ENCODE measurements at places on chromosomes 2 and 18.

DNA sequence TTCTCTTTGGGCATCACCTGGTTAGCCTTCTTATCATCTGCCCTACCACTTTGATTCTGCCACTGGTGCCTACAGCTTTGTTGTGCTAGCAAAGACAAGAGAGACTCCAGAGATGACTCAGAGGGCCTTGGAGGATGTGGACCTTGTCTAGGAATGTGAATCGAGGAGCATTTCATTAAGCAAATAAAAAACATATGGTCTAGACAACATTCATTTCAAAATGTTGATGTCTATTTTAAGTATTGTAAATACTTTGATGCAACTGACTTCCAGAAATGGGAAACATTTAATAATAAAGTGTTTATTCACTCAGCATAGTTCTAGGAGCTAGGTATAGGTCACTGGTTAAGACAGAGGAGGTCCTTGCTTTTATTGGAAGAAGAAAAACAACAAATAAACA, 195.5 kb downstream of the CDCA7 start:
- DNase-seq, result no peak

DNA sequence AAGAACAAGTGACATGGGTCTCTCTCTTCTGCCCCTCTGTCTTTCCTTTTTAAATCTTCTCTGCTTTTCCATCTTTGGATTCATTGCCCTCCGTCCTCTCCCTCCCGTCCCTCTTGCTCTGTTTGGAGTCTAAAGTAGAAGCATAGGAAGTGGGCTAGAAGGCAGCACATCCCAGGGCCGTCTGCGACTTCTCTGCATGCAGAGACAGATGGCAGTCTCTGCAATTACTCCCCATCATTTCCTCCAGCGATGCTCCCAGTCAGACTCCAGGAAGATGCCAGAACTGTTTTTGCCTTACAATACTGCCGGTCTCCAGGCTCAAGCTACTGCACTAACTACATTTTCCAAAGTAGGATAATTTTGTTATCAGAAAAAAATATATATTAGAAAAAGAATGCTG, 35.2 kb upstream of the LPIN2 start:
- DNase-seq, result no peak

DNA sequence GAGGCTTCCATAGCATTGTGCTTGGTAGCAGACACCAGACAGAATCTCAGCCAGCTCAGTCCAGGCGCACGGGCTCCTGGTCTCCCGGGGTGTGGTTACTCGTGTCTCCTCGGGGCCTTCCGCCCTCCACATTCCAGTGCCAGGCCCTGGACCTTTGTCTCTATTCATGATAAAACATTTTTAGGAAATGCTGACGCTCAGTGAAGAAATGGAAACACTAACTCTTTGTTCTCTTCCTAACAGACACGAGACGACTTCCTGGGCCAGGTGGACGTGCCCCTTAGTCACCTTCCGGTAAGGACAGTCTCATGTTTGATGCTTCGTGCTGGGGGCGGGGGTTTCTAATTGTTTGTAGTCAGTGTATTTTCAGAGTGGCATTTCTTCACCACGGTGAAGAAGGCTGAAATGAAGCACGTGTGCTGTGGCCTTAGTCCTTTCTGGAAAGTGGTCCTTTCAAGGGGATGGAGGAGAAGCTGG, 271.8 kb downstream of the NEDD4L start:
- DNase-seq, result no peak

GRCh38 chr2:161170958-161171932, 11.0 kb downstream of the TANK start:
- DNase-seq, result no peak

DNA sequence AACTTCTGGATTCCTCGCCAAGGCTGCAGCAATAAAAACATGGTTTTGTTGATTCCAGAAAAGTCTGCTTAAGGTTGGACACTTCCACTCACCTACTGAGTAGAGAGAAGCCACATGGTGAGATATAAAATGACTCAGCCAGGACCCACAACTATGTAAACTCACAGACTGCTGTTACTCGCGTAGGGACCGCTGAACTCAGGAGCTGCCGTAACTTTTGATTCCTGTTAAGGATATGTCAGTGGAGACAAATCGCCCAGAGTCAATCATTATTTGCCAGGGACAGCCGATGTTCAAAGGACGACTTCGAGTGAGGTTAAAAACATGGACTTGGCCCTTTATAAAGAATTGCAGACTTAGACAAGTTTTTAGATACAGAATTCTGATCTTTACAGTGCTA, 25.6 kb downstream of the CYB5A start:
- DNase-seq, result no peak

DNA sequence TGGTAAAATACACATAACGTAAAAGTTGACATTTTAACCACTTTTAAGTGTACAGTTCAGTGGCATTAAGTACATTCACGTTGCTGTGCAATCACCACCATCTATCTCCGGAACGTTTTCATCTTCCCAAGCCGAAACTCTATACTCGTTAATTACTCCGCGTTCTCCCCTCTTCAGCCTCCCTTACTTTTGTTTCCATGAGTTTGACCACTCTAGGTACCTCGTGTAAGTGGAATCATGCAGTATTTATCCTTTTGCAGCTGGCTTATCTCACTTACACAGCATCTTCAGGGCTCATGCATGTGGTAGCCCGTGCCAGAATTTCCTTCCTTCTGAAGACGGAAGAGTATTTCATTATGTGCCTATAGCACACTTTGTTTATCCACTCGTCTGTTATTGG, 225.2 kb downstream of the SLC4A3 start:
- DNase-seq, result no peak

DNA sequence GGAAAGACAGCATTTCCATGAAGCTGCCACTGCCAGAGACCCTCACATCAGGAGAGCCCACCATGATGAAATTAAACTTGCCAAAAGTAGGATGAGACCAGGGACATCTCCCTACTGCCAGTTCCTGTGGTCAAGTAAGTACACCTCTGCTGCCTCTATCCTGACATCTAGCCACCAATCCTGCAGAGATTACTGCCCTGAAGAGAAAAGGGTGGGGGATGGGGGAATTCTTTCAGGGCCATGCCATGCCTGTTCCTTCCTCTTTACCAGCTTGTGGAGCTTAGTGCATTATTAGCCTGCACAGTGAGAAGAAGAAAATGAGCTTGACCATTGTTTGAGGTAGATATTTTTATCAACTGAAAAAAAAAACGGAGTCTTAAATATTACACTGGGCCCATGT, 397.2 kb upstream of the CDH2 start:
- DNase-seq, result no peak

DNA sequence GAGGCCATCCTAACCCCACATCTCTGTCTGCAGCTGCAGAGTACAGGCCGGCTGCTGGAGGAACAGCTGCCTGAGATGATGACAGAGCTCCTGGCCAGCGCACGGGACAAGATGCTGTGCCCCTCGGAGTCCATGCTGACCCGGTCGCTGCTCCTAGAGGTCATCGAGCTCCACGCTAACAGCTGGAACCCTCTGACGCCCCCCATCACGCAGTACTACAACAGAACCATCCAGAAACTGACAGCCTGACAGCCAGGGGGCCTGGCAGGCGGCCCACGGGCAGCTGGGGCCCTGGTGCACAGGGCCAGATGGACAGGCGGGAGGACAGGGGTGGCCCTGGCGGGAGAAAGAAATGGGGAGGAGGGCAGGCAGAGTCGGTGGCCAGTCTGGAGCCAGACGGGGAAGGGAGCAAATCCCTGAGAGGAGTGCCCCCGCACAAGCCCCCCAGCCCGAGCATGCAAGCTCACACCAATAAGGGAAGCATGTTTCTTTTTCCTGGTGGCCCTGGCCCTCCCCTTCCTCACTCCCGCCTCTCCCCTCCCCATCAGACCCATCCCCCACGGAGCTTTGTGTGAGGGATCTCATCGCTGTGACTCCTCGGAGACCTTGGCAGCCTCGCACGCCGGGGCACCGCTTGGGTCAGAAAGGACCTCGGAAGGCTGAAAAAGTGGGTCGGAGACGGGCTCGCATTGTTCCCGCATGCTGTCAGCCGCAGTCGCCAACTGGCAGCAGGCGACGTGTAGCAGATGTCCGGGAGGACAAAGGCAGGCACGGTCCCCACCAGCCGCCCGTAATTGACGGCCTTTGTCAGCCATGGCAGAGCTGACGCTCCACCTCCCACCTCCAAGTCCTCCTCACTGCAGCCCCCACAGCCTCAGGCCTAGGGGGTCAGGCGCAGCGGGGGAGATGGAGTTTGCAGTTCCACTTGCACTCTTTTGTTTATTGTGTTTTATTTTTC, 91.2 kb downstream of the SMAD7 start:
- DNase-seq, result no peak

DNA sequence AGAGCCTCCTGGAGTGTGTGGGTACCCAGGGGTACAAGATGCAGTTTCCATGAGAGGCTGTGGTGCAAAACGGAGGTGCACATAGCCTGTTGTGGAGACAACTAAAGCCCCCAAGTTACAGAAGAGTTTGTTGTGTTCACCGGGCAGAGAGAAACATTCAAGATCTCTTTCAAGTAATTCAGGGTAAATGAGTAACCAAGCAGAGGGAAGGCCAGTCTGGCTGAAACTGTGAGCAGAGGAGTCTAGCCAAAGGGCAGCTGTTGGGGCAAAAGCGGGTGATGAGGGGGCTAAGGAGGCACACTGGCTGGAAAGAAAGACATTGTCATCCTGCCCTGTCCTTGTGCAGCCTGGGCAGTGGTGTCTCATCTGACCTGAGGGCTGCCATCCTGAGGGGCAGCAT, 52.0 kb downstream of the CXCR4 start:
- DNase-seq, result no peak

GRCh38 chr2:207333599-207334300, 168.0 kb upstream of the KLF7 start:
- DNase-seq, result no peak

- DNase-seq, result no peak
These were observed 30.8 kb downstream of the AOX1 start for GRCh38 chr2:200616656-200617055.

GRCh38 chr2:144518748-144519596, 947 bp downstream of the ZEB2 start:
- no peak for DNase-seq

DNA sequence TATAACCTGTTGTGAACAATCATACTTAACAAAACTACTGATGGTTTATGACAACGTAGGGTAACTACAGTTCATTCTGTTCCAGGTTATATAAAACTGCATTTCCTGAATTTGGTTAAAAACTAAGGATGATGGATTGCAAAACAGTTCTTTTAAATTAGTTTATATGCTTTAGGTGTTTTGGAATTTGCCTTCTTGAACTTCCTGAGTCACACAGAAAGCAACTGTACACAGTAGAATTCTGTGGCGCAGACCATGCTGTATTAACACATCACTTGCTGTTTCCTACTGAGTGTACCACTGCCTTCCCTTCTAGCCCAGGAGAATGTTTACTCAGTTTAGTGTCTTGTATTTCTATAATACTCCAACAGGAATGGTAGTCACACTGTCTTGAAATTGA, 19.4 kb downstream of the ITGB1BP1 start:
- DNase-seq, result no peak

DNA sequence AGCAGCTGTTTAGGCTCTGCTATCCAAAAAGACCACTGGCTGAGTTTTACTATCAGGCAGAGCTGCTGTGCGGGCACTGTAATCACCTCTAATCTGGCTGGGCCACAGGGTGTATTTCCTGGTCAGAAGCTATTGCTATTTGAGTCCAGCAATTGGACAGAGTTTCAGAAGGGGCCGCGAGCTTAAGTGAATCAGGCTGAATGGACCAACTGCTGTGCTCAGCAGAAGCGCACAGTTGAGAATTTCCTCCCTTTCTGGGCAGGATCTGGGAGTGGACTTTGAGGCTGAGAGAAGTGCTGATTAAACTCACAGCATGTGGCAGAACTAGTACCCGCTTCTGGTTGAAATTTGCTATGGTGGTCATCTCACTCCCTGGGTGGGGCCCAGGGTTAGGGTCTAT, 251.8 kb downstream of the INSIG2 start:
- DNase-seq, result no peak

GRCh38 chr2:155250800-155251199, 552.3 kb downstream of the KCNJ3 start:
- DNase-seq, result no peak

GRCh38 chr2:12221584-12221983, 475.2 kb downstream of the LPIN1 start:
- no peak for DNase-seq

DNA sequence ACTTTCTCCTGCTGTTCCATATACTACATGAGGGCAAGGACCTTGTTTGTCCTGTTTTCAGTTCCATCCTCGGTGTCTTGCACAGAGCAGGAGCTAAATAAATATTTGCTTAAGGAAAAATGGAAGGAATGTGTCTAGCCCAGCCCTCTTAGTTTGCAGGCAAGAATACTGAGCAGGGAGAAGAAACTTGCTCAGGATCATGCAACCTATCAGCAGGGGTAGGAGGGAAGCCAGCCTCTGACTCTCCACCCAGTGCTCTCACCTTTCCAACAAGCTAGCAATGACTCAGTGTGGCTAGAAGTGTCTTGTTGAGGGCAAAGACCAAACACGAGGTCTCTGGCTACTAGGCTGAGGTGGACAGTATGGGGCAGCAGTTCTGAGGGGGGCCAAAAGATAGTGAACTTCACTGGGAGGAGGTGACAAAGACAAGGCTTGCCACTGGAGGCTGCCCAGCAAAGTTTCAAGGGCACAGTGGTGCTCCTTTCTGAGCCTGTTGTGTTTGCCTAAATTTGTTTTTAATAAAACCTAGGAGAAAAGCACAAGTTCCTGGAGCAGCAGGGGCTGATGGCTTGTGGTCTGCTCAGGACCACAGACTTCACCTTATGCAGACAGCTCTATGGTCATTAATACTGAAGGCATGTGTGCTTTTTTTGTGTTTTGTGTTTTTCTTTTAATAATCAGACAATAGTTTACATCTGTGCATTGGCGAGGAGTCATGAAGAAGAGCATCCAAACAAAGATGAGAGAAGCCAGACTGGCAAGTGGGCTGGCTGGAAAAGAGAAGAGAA, 49.1 kb upstream of the CTAGE1 start:
- DNase-seq, result no peak

- no peak for DNase-seq
These were observed 4.8 kb upstream of the ZFP36L2 start for GRCh38 chr2:43230951-43231827.

DNA sequence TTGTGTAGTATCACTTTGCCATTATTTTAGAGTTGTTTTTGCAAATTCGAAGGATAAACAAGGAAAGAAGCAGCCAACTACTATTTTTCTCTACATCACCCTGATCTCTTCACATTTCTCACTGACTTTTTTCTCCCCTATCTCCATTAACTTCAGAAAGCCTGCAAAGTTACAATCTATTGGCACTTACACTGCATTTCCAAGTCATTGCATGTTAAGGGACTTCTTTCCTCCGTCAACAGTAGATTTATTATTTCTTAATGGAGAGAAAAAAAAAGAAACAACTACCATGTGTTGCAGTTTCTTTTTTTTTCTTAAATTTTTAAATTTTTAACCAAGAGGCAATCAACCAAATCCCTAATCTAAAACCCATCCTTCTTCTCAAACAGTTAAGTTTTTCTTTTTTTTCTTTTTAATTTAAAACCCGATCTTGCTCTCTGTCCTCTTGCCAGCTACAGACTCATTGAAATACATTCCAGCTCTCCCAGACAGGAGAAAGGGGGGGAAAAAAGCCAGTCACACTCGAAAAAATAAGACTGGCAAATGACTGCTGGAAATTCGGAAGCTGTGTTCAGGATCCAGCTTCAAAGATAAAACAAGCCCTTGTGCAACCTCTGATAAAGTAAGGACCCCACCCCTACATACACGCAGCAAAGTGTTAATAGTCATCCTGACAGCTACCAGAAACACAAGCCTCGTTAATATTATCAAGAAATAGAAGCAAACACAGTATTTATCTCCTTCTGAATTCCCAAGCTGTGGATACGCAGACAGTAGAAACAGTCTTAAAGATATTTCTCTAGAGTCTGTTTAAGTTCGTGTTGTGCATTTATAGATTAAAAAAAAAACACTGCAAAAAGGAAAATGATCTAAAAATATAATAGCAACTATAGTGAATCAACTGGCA, 1.3 kb downstream of the LRRTM4 start:
- no peak for DNase-seq

- DNase-seq, result peak; percentile 5
These were observed at the start of gene SCN2A for GRCh38 chr2:165239230-165239629. Gene SCN2A (plus strand): TSS chr2:165239414. CDS start chr2:165295824, 56,410 bp downstream.
